CD4-positive, alpha-beta T cell (primary cell): ENCODE measurements at places on chromosomes 6 and 20.

DNA sequence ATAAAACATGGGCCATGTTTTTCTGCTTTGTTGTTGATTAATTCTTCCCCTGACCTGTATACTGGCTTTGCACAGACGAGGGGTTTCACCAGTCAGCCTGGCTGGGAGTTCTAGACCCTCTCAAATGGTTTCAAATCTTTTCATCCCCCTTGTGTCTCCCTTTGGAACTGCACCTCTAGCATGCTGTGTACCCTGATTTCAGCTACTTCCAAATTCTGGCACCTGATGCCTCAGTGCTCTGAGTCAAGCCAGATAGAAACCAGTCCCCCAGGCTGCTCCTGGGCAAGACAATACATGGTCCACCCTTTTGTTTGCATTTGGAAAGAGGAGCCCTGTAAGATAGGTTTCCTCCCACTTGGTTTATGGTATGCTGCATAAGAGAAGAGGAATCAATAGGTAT is 290.2 kb downstream of the BTBD3 start:
- no peak for DNase-seq

GRCh38 chr6:24149296-24149695 is 23.3 kb downstream of the NRSN1 start:
- DNase-seq, result no peak

- no peak for DNase-seq
Observed at GRCh38 chr6:13965582-13966127, 40.9 kb downstream of the RNF182 start.

GRCh38 chr20:62603021-62603906 is 39.0 kb upstream of the SLCO4A1 start:
- no peak for DNase-seq

- DNase-seq, result no peak
Observed at GRCh38 chr6:120681204-120681603, 653.1 kb downstream of the TBC1D32 start.

DNA sequence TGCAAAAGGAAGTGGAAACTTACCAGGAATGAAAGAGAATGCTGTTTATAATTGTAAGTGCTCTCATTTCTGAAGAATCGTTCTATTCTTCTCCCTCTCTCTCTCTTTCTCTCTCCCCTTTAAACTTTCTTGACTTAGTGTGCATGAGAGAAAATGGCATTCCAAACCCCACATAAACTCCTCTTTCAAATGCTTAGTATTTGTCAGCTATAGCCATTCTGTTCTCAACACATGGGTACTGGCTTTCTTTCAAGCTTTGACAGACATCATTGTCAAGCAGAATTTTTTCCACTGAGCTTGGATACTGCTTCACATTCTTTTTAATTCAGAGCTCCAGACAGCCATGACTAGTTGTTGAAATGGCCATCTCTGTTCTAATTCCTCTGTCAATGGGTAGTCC is 51.1 kb upstream of the PREP start:
- no peak for DNase-seq

- no peak for DNase-seq
Observed at GRCh38 chr6:124539096-124539495, 423.1 kb upstream of the RNF217 start.

GRCh38 chr20:437787-438486 is 24.4 kb downstream of the TBC1D20 start:
- DNase-seq, result no peak

GRCh38 chr6:2820415-2820814 is 21.2 kb downstream of the SERPINB1 start:
- no peak for DNase-seq

DNA sequence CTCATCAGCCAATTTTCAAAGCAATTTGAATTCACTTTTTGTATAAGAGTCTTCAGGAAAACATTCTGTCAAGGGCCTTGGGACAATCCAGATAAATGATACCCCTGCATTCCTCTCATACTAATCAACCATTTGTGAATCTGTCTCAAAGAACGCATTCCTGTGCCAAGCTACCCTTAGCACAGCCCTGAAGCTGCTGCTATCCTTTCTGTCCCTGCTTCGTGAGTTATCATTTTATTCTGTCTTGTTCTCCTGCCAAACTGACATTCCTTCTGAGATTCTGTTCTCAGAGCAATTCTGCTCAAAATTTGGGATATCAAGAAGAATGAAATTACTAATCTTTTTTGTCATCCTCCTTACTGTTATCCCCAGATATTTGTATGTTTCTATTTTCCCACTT is 213.9 kb upstream of the STXBP5 start:
- no peak for DNase-seq

DNA sequence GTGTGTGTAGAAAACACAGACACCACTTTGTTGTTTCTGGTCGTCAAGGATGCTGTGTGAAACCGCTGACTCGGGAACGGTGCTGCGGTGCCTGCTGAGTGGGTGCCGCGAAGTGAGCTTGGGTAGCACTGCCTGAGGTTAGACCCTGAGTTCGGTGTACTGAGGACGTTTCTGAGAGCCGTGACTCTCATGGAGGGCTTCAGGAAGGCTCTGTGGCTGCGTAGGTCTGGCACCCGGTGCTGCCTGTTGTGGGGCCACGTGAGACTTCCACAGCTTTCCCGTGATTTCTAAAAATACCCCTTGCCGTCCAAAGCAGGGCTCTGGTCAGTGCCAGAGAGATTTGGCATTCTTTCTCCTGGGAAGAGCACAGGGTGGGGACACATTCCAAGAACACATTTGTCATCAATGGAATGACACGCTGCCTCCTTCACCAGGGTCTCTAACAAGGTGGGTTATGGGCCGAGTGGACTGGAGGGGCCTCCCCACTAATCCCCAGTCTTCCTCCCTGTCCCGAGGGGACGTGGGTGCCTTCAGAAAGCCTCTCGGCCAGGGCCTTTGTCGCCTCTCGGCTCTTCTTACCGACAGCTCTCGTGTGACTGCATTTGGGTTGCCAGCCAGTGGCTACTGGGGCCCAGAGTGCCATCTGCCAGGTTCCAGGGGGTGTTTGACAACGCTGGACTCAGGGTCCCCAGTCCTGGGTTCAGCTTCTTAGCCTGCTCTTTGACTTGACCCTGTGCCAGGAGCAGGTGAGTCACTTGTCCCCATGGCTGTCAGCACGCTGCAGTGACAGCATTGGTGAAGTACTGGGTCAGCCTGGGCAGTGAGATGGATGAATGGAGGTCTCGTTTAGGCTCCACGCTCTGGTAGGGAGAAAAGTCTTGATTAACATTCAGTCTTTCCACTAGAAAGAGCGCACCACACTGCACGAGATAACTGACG is 62.2 kb downstream of the SYNJ2 start:
- no peak for DNase-seq

DNA sequence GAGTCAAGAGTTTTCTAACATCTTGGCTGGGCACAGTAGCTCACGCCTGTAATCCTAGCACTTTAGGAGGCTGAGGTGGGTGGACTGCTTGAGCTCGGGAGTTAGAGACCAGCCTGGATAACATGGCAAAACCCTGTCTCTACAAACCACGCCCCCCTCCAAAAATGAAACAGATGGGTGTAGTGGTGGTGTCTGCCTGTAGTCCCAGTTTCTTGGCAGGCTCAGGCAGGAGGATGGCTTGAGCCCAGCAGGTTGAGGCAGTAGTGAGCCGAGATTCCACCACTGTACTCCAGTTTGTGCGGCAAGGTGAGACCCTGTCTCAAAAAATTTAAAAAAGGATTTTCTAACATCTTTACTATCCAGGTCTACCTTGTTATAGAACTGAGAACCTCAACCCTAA is 22.0 kb downstream of the FAM8A1 start:
- DNase-seq, result no peak

DNA sequence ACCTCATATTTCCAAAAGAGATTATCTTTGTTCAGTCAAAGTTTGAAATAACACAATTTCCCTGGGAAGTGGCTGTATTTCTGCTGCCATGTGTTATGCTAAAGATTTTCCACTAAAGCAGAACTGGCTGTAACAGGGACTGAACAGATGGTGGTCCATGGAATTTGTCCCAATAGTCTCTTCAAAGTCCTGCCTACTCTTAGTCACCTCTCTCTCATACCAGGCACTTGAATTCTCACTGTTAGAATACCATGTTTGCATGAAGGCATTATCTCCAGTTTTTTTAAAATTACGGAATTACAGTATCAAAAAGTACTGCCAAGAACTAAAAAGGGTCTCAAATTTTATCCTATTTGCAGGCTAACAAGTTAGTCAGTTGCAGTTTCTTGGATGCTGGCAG is 105.0 kb upstream of the HDDC2 start:
- DNase-seq, result no peak

DNA sequence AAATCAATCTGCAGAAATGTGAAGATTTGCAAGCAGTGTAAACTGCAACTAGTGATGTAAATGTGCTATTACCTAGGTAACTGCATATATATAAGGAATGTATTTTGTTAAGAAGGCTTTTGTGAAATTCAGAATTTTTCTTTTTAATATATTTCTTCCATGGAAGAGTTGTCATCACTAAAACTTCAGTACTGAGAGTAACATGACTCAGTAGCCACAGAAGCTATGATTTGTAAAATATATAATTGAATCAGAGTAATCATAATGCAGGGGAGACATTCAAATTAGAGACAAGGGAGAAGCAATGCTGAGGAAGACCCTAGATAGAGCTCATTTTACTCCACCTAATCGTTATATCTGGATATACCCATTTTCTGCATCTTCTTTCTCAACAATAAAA is 141.7 kb downstream of the ADGRG6 start:
- DNase-seq, result no peak

DNA sequence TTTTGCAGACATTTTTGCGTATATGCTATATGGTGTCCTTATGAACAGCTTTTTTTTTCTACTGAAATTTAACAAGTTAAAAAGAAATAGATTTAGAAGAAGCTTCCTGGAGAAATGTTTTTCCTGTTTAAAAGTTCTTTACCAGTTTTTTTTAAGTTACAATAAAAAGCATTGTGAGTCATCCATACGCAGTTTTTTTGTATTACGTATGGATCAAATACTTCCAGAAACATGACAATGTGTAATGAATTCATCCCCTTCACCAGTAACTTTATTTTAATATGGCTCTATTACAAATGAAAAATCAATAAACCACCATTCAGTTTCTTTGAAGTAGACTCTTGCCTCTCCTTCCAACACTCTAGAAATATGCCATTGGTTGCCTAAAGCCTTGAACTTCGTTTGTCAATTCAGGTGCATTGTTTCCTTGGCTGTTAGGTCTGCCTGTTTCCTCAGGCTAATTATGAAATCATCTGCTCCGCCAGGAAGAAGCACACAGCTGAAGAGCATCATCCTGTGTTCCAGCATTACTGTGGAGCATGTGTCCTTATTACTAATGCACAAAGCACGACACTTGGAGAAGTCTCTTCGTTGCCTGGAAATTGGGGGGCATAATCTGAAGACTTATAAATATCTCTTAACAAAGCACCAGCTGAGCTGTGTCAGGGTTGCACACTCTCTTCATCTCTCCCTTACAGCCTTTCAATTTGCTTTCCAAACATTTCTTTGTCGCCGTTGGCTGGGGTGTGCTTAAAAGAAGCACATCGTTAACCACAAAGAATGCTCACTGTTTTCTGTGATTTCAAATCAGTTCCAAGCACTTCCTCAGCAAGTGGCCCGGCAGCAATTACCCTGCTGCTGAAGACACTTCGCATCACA is 9.6 kb downstream of the MOXD1 start:
- DNase-seq, result no peak

- no peak for DNase-seq
Observed at GRCh38 chr6:18527836-18528743, 140.9 kb downstream of the RNF144B start.

GRCh38 chr6:138673346-138674014 is 100.1 kb upstream of the CCDC28A start:
- DNase-seq, result no peak

- DNase-seq, result no peak
Observed at GRCh38 chr6:128500749-128501600, 19.4 kb downstream of the PTPRK start.

- peak; percentile 63 for DNase-seq
Observed at GRCh38 chr6:37021356-37022129, 16.1 kb downstream of the FGD2 start.

GRCh38 chr6:36028877-36029324 is 1.3 kb downstream of the MAPK14 start:
- peak; percentile 85 for DNase-seq

DNA sequence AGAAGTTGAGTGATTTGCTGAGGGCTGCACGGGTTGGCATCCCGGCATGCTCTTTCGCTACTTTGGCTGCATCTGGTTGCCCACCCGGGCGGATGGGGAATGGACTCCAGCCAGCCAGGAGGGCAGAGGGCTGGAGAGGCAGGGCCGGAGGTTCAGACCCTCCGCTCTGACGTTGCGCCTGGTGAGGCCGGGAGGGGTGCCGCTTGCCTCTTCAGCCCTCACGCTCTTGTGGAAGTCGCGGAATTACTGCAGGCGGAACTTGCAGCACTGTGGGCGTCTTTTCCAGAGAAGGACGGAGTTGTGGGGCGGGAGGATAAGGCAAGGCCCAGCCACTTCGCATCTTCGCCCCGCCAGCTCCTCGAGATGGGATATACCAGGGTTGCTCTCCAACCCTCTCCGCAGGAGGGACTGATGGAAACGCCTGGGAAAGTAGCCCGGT is 656 bp downstream of the RTEL1 start:
- DNase-seq, result no peak

DNA sequence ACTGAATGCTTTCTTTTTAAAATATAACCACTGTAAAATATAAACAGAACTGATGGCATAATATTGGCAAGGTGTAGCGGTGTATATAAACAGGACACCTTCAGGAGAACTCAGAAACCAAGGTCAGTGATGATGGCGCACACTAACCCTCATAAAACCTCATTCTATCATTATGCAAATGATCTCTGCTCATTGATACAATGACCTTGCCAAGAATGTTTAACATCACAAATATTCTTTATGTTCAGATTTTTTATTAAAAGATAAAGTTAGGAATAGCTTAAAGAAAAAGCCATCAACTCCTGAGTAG is 48.6 kb upstream of the DST start:
- no peak for DNase-seq

- no peak for DNase-seq
Observed at GRCh38 chr6:166297606-166298005, 10.6 kb downstream of the PRR18 start.

DNA sequence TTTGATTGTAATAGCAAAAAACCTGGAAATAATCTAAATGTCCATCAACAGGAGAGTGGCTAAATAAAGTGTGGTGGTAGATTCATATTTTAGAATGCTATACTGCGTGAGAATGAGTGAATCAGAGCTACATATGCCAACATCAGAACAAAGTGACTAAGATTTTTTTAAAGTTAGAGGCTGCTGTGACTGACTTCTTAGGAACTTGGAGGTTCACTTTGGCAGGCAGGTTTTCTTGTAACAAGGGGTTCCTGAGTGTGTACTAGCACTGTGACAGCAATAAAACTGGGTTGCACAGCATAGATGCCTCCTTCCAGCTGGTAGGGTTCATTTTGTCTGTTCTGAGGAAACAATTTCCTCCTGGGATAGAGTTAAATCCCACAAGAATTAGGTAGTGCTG is 75.3 kb upstream of the ENPP5 start:
- no peak for DNase-seq

- DNase-seq, result no peak
Observed at GRCh38 chr20:50412069-50412468, 98.1 kb upstream of the PTPN1 start.
